Memory B cell (primary cell): ENCODE measurements at places on chromosomes 16 and 17.

GRCh38 chr17:77076124-77076830 is 64.5 kb upstream of the SEC14L1 start:
- DNase-seq: no peak

GRCh38 chr17:5257124-5257523 is 22.5 kb upstream of the SCIMP start:
- DNase-seq: no peak

- DNase-seq: no peak
These were observed 21.5 kb upstream of the RBFOX3 start for GRCh38 chr17:79632432-79632735.

- DNase-seq: no peak
These were observed 939 bp upstream of the CCL2 start for GRCh38 chr17:34254146-34254545.

GRCh38 chr16:73526011-73526804 is 478.3 kb upstream of the ZFHX3 start:
- no peak for DNase-seq

- DNase-seq: no peak
These were observed 2.6 kb upstream of the KRTAP9-2 start for GRCh38 chr17:41223821-41224220.

DNA sequence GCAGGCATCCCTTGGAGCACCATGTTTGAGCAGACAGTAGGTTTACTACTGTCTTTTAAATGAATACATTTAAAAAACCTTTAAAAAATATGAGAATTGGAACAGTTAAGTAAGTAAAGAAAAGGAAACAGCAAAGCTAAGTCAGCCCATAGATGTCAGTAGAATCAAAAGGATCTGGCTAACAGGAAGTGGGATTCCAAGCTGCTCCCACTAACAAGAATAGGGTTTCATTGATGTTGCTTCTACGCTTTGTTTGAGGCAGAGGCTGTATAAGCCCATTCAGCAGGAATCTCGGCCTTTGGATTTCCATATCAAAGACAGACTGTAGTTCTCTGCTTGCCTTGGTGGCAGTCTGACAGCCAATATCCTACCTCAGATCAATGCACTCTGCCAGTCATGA is 122.9 kb upstream of the ELAC2 start:
- DNase-seq: no peak

DNA sequence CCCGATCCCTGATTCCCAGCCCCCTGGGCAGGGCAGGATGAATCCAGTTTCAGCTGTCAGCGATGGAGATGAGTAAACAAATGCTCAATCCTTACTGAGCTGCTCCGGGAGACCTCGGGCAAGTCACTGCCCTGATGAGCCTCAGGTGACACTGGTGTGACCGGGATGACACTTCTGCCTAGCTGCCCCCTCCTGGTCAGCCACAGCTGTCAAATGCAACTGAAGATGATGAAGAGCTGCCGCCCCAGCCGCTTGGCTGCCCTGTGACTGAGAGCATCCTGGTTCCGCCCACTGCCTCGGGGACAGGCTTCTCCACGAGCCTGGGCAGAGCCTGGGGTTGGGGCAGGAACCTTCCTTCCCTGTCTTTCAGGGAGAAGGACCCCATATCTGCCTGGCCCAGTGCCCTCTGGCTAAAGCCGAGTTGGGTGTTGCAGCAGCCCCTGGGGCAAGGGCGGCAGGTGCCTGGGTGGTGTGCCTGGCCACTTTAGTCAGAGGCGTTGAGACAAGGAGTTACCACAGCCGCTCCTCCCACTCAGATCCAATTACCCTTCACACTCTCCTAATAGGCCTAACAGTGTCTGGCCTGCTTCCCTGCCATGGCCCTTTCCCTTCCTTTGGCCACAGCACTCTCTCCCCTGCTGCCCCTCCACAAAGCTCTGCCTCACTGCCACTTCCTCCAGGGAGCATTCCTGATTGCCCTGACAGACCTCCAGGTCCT is 5.5 kb downstream of the CCL17 start:
- no peak for DNase-seq

DNA sequence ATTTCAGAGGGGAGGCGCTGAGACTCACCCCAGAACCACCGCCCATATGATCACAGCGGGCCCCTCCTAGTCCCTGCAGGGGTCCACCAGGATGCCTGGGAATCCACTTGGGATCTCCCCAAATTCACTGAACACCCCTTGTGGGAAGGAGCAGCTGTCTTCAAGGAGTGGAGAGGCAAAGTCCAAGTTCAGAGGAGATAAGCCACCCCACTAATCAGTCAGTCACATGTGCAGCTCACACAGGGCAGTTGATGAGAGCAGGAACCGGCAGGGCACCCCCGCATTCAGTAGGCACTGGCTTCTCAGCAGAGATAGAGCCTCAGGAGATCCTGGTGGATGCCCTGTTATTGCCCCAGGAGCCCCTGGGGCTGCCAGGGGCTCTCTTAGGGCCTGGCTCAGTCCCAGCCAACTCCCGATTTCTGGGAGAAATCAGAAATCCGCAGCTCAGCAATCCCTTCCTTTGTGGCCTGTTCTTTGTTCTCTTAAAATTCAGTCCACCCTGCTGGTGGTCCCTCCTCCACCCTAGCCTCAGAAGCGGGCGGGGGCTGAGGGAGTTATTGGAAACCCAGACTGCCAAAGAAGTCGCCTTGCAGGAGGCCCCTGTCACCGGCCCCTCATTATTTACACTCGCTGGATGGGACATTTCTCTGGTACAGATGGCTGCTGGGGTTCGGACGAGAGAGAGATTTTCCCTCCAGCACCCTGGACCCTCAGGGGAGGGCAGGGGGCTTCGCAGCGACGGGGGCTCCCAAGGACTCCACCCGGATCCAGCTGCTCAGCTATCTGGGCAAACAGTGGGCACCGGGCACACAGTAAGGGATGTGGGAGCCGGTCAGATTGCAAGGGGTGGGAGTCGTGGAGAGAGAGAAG is 1.8 kb downstream of the CDC42EP4 start:
- DNase-seq: no peak

- no peak for DNase-seq
These were observed 5.9 kb downstream of the CYB561 start for GRCh38 chr17:63440127-63440769.
